GM18507 (cell line): ENCODE measurements at places on chromosomes 5 and 9.

- no peak for DNase-seq
These were observed 20.9 kb upstream of the TNIP1 start for GRCh38 chr5:151101746-151102145.

- DNase-seq: no peak
These were observed 584.0 kb downstream of the ACTL7B start for GRCh38 chr9:108271646-108272348.

DNA sequence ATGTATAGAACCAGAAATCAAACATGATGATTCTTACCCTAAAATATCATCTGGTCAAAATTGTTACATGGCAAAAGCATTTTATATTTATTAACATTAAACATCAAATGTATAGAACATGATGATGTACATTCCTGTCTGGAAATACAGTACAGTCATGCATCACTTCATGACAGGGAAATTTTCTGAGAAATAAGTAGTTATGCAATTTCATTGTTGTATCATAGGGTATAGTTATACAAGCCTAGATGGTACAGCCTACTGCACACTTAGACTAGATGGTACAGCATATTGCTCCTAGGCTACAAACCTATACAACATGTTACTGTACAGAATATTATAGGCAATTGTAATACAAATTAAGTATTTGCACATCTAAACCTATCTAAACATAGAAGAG is 64.6 kb upstream of the VCAN start:
- DNase-seq: no peak

GRCh38 chr5:170560938-170561337 is 57.1 kb downstream of the KCNIP1 start:
- DNase-seq: no peak

GRCh38 chr9:134561427-134562145 is 80.0 kb upstream of the COL5A1 start:
- DNase-seq: no peak

GRCh38 chr5:98700730-98701129 is 72.7 kb upstream of the RGMB start:
- DNase-seq: no peak

DNA sequence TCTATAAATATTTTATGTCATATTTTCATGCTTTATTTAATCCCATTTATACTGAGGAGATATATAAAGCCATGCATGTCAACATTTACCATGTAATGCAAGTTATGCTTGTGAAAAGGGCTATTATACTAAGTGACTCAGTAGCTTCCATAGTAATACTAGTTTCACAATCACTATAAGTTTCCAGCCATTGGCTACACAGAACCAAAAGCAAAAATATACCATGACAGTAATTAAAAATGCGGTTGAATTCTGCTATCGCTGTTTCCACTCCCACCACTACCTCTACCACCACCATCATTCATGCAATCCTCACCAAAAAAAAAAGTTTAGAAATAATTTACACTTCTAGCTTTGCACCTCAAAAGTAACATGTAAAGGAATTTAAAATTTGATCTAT is 60.2 kb downstream of the MLLT3 start:
- DNase-seq: no peak

DNA sequence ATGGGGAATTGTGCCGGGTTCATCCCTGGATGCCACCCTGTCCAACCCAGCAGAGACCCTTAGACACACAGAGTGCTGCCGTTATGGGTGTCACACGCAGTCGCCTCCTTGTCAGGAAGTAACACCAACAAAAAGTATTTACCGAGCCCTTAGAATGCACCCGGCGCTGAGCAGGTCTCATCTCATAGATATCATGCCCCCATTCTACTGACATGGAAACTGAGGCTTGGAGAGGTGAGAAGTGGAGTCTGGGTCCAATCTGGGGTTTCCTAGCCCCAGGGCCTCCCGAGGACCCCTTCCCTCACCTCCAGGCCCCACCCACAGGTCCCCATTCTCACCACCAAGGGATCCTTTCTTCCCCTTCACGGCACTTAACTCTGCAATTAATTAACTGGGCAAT is 36.8 kb upstream of the BARHL1 start:
- no peak for DNase-seq

DNA sequence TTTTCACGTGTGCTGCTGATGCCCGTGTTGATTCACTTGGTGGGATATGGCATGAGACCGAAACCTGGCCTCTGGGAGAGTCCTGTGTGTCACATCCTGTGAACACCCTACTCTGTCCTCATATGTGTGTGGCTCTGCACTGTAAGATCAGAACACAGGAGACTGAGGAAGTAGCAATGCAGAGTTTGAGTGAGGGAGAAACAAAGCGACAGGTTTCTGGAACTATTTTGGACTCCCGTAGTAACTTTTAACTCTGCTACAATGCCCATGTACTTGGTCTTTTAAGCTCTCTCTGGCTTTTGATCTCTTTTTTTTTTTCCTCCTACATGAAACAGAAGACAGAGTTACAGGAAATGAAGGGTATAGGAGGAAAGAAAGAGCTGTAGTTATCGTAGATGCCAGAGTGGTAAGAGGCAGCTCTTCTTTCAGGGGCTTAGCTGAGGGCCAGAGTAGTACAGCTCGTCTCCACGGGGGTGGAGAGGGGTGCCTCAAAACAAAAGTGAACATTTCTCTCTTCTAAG is 26.6 kb downstream of the GRAMD2B start:
- DNase-seq: no peak

GRCh38 chr9:133199648-133200321 is 9.3 kb downstream of the OBP2B start:
- DNase-seq: no peak

GRCh38 chr5:54387659-54388232 is 67.8 kb upstream of the HSPB3 start:
- DNase-seq: no peak

GRCh38 chr5:95600557-95600956 is 19.3 kb upstream of the GPR150 start:
- DNase-seq: no peak

GRCh38 chr9:129102791-129103594 is 7.6 kb downstream of the CRAT start:
- DNase-seq: no peak

GRCh38 chr5:158406884-158407823 is 548.2 kb upstream of the CLINT1 start:
- no peak for DNase-seq

- no peak for DNase-seq
These were observed 381.6 kb upstream of the ADAMTS16 start for GRCh38 chr5:4758550-4758949.

GRCh38 chr5:137231540-137231939 is 267.6 kb downstream of the SPOCK1 start:
- no peak for DNase-seq

DNA sequence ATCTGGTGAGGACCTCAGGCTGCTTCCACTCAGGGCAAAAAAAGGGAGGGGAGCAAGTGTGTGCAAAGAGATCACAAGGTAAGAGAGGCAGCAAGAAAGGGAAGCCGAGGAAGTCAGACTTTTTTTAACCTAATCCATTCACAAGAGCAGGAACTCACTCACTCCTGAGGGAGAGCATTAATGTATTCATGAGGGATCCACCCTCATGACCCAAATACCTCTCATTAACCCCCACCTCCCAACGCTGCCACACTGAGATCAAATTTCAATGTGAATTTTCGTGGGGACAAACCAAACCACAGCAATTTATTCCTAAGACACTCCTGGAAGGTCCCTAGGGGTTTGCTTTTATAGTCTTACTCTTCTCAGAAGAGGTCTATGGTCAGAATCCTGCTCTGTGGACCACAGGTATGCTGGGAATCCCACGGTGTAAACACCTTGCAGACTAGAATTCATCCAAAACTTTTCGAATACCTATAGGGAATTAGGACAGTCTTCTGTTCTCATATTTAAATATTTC is 108.7 kb downstream of the HSD17B3 start:
- no peak for DNase-seq

DNA sequence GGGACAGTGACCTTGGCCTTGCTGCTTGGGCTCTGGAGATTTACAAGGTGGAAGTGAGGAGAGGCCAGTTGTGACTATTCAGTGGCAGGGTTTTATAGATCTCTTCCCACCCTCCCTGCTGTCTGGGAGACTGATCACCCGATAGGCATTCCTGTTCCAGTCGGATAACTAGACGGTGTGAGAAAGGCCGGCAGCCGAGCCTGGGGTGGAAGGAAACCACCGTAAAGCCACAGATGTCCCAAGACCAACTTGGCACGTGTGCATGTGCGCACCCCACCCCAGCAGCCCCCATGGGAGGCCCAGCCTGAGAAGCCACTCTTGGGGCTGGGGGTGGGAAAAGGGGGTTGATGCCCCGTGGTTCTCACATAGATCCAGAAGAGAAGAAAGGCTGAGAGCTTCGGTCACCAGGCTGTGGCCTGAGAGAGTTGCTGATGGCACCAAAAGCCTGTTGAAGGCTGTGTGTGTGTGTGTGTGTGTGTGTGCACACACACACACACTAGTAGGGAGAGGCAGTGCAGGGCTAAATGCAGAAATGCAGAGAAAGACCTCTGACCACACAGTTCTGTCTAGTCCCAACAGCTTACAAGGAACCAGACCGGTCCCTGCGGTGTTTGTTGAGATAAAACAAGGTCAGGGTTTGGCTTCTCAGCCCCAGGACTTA is 225.8 kb downstream of the FANCC start:
- DNase-seq: no peak
